Cortex of kidney (tissue), 1 donor: ENCODE measurements at places on chromosomes 5 and 9.

GRCh38 chr9:36584620-36585460, 12.1 kb downstream of the MELK start:
- DNase-seq: no peak

DNA sequence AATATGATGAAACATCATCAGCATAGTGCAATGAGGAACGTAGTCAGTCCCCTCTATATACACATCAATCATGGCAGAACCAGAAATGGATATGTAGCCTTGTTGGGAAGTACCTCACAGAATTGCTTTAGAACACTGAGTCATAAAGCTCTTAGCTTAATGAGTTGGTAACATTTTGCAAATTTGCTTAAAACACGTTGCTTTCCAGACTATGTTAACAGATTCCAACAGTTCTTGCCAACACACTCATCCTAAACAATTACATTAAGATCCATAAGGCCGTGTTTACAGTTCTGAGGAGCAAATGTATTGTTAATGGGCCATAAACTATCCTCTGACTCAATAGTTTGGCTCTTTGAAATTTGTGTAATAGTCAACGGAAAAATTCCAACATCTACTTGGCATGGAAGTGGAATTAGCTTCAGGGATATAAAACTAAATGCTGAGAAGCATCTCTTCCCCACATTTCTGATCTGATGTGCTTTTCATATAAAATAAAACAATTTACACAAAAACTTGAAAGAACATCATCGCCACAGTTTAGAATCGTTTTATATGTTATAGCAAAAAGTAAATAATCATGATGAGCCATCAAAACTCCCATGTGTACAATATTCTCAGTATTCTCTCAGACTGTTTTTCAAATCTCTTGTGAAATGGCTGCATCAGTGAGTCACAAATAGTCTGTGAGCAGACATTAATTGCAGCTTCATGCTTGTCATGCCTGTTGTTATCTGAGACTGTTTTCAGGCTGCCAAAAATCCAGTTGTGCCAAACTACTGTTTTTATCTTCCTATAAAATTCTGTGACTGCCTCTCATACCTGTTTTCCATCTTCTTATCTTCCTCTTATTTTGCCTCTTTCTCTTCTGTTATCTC, 291.9 kb downstream of the COX7C start:
- DNase-seq: no peak

DNA sequence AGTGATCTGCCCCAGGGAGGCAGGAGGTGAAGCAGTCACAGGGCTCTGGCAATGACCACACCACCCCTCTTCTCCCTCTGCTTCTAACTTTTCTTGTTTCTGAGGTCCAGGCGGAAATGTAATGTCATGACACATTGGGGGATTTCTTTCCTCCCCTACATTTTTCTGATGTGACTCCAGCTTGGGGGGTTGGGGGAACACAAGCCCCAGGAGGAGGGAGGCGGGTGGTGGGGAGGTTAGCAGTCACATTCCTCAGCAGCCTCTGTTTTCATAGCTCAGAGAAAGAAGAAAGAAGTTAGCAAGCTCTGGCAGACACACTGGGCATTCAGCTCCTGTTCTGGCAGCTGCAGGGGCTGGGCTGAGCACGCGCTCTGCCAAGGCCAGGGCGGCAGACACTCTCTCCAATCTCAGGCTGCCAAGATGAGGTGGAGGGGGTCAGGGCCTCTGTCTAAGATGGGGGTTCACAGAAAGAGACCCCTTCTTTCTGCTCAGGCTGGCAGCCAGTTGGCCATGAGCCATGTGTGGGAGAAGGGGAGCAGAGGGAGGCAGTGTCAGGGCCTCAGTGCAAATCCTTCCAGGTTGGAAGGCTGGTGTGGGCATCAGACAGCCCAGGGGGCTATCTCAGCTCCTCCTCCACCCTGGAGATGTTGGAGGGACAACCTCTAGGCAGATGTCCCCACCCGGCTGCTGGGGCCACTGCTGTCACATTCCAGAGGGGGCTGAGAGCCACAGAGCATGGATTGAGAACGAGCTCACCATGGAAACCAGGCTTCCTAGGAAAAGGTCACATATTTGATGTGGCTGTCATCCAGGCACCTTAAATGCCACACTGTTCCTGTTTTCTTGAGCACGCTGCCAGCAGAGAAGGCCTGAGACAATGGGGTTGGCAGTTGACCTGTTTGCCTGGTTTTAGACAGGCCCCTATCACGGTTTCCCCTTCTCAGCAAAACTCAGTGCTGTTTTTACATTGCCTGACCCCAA, 20.1 kb upstream of the PFDN1 start:
- DNase-seq: no peak

DNA sequence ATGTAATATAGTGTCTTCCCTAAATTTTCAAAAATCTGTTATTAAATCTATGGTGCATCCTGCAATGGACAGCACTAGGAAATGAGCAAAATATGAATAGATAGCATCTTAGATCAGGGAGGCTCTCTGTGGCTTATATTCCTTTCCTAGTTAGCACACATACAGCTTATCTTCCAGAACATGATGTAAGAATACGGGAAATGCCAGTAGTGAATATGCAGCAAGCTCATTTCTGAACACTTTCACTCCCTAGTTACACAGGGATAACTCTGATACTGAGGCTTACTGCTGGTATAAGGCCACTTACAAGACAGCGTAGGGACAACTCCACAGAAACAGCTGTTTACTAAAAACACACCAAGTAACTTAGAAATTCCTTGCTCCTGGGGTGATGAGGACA, 297.3 kb upstream of the SMARCA2 start:
- DNase-seq: no peak

GRCh38 chr5:38925154-38925925, 79.5 kb downstream of the OSMR start:
- no peak for DNase-seq

GRCh38 chr5:128984480-128984879, 19.2 kb downstream of the SLC27A6 start:
- no peak for DNase-seq

DNA sequence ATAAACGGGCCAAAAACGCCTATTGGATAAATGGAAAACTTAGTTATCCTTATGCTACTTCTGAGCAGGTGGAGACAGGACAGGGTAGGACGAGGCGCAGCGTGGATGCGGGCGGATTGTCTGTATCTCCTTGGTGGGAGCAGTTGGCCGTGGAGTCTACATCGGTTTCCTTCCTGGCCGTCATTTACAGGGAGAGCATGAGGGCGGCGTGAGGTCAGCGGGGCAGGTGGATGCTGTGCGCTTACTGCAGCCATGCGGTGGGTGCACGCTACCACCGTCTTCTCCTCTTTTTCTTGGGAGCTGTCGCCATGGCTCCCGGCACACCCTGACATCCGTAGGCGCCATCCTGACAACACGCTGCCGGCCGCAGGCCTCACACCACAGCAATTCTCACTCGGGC, 121.3 kb downstream of the ADAMTS2 start:
- DNase-seq: no peak

DNA sequence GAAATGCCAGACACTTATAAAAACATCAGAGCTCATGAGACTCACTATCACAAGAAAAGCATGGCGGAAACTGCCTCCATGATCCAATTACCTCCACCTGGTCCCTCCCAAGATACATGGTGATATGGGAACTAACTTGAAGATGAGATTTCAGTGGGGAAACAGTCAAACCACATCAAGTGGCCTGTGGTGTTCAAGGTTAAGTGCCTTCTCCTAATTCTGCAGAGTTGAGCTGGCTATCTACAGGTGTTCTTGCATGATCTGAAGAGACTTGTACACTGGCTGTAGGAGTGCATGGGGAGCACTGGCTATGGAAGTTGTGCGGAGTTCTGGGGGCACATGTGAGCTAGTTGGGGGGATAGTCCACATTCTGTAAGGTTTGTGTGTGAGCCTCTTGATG, 34.0 kb upstream of the CKS2 start:
- no peak for DNase-seq

GRCh38 chr5:136638084-136638483, 272.7 kb upstream of the TRPC7 start:
- no peak for DNase-seq

DNA sequence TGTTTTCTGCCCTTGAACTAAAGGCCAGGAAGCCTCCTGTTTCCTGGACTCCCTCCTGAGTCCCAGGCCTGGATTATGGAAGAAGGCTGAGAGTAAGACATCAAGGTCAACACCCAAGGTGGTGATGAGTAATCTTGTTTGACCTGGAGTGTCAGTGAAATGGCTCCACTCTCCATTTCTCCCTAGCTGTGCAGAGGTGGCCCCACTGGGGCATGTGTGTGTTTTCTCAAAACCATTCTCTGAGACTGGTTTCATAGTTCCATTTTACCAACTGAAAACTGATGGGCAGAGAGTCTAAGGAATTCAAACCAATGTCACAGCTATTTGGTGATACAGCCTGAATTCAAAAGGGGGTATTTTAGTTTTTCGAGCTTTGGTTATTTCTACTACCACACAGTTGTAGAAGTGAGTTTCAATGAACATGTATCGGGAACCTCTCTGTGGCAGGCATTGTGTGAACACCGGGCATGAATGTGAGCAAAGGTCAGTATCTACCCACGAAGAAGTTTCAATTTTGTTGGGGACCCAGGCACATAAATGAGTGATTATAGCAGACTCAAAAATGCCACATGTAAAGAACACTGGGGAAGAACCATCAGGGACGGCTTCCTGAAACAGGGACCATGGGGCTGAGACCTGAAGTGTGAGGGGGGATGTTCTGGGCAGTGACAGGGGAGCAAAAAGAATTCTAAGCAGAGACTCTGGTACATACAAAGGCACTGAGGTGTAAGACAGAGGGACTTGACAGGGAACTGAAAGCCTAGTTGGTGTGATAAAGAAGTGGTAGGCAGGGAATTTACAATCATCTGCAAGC, 269.6 kb upstream of the KLF4 start:
- no peak for DNase-seq
